NCI-H2171 (cell line): ENCODE measurements at places on chromosomes 6 and 20.

- peak; percentile 20 for DNase-seq
Measured at GRCh38 chr20:38338849-38339520, 7.3 kb upstream of the LBP start.

DNA sequence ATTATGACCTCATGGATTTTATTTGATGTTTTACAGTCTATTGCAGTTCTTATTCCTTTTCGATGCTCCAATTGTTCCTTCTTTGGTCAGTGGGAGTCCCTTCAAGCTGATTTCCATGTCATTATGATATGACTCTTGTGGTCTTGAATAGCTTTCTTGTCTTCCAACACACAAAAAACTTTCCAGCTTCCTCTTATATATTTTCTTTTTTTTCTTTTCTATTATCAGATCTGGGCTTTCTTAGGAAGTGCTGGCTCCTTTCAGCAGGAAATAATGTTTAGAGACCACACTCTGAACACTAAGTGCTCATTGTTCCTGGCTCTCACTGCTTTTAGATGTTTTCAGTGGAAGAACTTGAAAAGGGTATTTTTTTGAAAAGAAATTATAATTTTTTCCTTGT lies 3.1 kb upstream of the SLC17A1 start:
- no peak for DNase-seq

DNA sequence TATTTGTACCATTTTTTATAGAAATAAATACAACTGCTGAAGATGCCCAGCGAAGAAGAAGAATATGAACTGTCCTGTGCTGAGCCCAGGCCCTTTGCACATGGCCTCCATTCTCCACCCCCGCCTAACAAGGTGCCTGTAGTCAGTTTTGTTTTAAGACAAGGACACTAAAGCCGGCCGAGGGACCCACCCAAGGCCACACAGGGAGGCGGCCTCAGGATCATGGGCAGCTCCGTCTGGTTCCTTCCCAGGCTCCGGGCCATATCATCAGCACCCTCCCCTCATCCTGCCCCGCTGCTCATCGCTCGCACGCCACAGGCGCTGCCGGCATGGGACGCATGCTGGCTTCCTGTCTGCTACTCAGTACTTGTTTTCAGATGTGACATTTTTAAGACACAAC lies 21.3 kb downstream of the PSMG4 start:
- no peak for DNase-seq

DNA sequence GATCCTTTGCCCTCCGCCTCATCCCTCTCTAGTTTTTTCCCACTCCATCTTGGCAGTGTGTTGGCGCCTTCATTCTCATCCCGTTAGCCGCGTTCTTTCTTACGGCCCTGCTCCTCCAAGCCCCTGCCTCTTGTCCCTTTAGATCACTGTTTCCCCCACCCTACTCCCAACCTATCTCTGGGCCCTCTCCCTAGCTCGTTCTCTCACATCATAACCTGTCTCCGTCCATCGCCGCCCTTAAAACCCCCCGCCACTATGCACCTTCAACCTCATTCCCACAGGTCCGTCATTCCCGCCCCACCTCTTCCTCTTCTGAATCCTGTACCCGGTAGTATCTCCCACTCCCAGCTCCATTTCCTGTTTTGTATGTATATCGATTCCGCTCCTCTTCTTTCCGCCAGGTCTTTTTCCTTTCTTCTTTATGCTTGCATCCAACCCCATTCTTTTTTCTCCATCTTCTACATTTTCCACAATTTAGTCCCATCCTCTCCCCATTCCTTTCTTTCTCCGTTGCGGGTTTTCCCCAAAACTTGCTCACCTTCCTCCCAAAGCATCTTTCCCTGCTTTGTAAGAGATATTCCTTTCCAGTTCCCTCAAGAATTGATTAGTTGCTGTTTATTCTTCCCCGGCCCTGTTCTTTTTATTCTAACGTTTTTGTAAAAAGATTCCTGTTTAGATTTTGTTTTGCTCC lies 671 bp downstream of the EFHC1 start:
- peak; percentile 75 for DNase-seq

DNA sequence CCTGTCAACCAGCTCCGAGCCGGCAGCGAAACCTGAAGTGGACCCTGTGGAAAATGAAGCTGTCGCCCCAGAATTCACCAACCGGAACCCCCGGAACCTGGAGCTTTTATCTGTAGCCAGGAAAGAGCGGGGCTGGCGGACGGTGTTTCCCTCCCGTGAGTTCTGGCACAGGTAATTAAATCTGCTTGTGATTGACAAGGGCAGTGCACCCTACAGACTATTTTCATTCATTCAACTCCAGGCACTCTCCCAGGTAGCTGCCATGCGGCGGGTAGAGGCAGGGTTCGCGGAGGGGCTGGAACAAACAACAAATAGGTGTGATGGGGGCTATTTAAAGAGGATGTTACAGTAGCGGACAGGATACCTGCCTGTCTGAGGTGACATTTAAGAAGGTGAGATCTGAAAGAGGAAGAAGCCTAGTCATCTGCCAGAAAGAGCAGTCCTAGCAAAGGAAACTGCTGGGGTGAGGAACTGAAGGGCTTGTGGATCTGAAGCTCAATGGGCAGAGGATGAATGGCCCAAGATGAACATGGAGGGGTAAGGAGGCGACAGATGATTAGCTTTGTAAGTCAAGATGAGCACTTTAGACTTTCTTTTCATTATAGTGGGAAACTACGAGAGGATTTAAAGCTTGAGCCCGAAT lies 810 bp downstream of the MRPL18 start:
- no peak for DNase-seq

DNA sequence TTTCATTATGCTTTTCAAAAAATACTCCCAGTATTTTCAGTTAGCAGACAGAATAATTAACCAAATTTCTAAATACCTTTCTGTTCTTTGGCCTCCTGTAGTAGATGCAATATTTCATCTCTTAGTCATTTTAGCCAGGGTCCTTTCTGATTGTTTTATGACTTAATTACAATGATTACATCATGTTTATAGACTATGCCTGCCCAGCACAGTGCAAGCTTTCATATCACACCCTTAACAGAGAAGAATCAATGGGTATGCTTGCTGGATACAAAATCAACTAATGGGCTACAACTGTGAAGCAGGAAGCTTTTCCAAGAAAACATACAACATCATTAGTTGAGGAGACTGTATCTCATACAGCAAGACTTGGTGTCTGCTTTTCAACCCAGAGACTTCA lies 119.8 kb upstream of the NRSN1 start:
- DNase-seq, result no peak

DNA sequence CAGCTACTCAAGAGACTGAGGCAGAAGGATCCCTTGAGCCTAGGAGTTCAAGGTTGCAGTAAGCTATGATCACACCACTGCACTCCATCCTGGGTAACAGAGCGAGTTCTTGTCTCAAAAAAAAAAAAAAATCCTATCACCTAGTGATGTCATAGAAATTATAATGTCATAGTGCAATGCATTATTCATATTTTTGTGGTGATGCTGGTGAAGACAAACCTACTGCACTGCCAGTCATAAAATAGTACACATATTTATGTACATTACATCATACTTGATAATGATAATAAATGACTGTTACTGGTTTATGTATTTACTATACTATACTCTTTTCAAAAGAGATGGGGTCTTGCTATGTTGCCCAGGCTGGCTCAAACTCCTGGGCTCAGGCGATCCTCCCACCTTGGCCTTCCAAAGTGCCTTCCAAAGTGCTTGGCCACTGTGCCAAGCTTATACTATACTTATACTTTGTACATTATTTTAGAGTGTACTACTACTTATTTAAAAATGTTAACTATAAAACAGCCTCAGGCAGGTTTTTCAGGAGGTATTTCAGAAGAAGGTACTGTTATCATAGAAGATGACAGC lies 26.6 kb downstream of the ENPP3 start:
- no peak for DNase-seq

DNA sequence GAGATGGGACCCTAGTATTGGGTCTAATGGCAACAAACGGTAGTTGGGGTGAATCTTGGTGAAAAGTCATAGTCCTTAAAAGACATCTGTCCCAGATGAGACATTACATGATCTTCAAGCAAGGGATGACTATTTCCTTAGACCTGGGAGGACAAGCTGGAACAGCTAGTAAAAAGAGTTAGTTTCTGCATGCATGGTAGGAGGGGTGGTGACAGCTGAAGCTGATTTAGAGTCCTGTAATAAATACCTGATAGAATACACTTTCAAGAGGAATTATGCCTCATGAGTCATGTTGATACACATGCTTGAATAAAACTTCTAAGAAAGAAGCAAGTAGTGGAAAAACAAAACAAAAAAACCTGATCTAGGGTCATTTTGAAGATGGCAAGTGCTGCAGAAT lies 247.4 kb downstream of the CD109 start:
- DNase-seq, result no peak

GRCh38 chr20:1712634-1713624 lies 55.4 kb upstream of the SIRPG start:
- no peak for DNase-seq

- no peak for DNase-seq
Measured at GRCh38 chr6:4935975-4936680, 67.7 kb downstream of the RPP40 start.

- DNase-seq, result no peak
Measured at GRCh38 chr20:63745424-63745805, 5.8 kb downstream of the SLC2A4RG start.

- no peak for DNase-seq
Measured at GRCh38 chr6:45697605-45698004, 318.1 kb downstream of the CLIC5 start.

- no peak for DNase-seq
Measured at GRCh38 chr6:130161683-130162404, 60.9 kb downstream of the SAMD3 start.

GRCh38 chr6:92752114-92752513 lies 667.2 kb downstream of the EPHA7 start:
- no peak for DNase-seq

- no peak for DNase-seq
Measured at GRCh38 chr20:51043811-51044210, 20.9 kb upstream of the KCNG1 start.

- DNase-seq, result no peak
Measured at GRCh38 chr6:26536571-26537159, 1.5 kb upstream of the HMGN4 start.

DNA sequence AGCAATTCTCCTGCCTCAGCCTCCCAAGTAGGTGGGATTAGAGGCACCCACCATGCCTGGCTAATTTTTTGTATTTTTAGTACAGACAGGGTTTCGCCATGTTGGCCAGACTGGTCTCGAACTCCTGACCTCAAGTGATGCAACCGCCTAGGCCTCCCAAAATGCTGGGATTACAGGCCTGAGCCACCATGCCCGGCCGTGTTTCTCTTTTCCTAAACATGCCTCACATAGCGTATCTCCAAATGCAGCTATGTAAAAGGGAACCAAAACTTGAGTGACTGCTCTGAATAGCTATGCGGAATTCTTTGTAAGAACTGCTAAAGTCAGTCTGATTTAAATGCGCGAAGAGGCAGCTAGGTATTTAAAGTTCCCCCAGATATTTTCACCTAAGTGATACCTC lies 20.5 kb downstream of the BPIFA2 start:
- no peak for DNase-seq

- DNase-seq, result no peak
Measured at GRCh38 chr6:83735461-83735860, 26.6 kb upstream of the SNAP91 start.

- DNase-seq, result no peak
Measured at GRCh38 chr20:7305976-7306375, 538.5 kb downstream of the BMP2 start.

GRCh38 chr6:42392833-42393232 lies 58.9 kb downstream of the TRERF1 start:
- DNase-seq, result no peak

GRCh38 chr6:152695372-152696045 lies 2.2 kb upstream of the MYCT1 start:
- no peak for DNase-seq

DNA sequence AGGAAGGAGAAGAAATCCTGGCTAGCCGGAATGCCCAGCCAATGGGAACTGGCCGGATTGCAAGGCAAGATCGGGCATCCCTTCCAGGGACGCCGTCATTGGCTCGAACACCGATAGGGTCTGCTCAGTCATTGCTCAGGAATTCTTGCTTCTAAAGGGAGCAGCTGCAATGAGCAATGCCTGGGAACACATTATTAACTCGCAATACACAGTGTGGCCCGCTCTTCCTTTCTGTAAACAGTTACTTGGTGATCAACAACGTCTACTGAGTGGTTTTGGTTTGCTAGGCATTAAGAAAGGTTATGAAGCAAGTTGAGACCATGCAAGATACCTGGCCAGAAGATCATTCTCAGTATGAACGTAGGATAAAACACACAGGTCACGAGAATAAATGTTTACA lies 165.4 kb upstream of the CITED2 start:
- DNase-seq, result no peak

DNA sequence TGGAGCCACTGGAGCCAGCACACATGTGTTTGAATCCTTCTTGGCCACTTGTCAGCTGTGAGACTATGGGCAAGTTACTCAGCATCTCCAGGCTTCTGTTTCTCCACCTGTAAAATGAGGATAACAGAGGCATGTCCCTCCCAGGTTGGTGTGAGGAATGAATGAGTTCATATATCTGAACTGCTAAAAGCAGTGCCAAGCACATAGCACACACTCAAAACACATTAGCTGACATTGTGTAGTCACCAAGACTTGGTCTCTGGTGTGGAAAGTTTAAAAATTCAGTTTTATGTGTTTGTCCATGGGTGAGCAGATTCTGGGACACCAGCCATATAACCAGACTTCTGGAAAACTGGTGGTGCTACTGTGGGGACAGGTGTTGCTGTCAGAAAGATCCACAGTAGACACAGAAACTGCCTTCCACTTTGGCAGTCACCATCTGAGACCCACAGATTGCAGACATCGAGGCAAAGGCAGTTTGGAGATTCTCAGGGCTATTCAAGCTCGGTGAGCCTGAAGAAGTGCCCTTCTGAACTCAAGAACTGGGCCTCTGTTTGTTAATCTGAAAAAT lies 115.8 kb downstream of the MRPL14 start:
- no peak for DNase-seq

DNA sequence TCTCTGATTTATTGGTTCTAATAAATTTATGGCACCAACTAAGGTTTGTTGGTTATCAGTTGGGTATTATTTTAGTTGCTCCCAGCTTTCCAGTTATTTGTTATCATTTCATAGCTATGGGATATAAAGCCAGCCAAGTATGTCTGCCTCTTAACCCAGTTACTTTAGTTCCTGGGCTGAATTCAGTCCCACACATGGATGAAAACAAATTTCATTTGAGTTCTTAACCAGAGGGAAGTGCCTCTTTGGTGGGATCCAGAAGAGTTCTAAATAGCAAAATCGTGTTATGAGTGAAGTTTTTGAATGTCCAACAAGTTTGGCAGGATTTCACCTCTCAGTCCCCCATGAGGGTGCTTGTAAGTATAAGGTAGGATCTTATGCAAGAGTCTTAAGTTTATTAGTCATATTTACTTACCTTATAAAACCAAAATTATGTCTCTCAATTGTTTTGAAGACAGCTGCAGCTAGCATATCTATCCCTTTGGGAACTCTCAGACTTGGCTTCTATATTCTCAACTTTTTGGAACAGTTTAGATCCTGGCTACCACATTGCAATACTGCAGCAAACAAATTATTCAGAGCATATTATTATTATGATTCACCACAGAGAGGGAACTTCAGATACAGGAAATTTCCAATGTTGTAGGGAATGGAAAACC lies 683.6 kb downstream of the BCKDHB start:
- DNase-seq, result no peak
